ENCODE measurements at places on chromosomes 5 and 9. TPM values are rescaled to one million over a fixed set of nuclear protein-coding genes. Genes with fewer than 3 reads are reported as not detected.

Gene HEMGN
- 1.6 TPM for polyA plus RNA-seq

GRCh38 chr5:116449458-116449857 is 125.2 kb downstream of the SEMA6A start:
- peaks cover 20% of the 10 kb centered on the region for H3K36me3 ChIP-seq
- no peak overlapping the region for H3K4me3 ChIP-seq
- no peaks in the 10 kb centered on the region for H3K27me3 ChIP-seq
- DNase-seq, result no peak
- no peak overlapping the region for H3K27ac ChIP-seq
- peaks cover 5% of the 10 kb centered on the region for H3K4me1 ChIP-seq

Gene ARRDC3
- polyA plus RNA-seq, result 40.3 TPM

DNA sequence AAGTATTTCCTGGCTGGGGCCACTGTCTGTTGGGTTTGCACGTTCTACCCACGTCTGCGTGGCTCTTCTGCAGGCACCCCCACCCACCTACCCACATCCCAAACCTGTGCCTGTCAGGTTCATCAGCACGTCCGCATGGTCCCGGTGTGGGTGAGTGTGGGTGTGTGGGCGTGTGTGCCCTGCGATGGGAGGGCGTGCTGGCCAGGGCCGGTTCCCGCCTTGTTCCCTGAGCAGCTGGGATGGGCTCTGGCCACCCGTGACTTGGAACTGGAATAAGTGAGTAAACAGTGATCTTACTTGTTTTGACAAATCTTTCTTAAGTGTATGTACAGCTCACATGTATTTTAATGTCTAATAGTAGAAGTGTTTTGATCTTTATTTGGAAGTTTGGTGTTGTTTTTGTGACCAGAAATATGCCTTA is 20.4 kb downstream of the ERGIC1 start:
- DNase-seq, result no peak
- no peaks in the 10 kb centered on the region for H3K27me3 ChIP-seq
- no peak overlapping the region for H3K4me3 ChIP-seq
- peaks cover 27% of the 10 kb centered on the region for H3K4me1 ChIP-seq

DNA sequence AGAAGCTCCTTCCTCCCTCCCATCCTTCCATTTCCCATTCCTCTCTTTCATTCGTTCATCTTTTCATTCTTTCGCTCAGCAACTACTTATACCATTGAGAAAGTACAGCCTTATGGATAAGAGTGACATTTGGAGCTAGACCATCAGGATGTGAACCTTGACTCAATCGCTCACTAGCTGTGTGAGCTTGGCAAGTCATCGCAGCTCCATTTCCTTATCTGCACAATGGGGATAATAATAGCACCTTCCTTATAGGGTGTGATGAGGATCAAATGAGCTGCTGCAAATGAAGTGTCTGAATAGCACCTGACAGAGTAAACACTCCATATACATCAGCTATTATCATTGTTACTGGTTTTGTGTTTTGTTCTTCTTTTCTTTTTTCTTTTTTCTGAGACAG is 28.1 kb upstream of the SYNPO start:
- no peak overlapping the region for H3K4me3 ChIP-seq
- H3K27ac ChIP-seq, result no peak overlapping the region
- no peaks in the 10 kb centered on the region for H3K36me3 ChIP-seq
- peaks cover 42% of the 10 kb centered on the region for H3K4me1 ChIP-seq

DNA sequence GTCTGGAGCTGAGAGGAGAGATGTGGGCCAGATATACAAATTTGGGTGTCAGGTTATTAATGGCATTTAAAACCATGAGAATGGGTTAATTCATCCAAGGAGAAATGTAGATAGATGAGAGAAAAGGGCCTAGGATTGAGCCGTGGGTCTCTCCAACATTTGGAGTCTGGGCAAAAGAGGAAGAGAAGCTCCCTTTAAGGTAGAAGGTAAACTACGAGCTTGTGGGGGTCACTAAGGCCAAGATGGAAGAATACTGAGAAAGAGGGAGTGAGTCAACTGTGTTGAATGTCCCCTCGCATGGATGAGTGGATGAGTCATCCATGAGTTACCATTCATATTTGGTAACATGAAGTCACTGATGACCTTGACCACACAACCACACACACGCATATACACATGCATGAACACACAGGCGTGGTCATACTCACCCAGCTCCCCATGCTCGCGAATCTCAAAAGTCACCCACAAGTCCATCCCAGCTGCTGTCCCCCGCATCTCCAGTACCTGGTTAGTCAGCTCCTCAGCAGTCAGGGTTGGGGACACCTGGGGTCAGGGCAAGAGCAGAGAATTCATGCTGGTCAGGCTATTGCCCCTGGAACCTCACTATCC is 6.8 kb upstream of the FCHSD1 start:
- H3K27ac ChIP-seq, result no peak overlapping the region
- no peaks in the 10 kb centered on the region for H3K27me3 ChIP-seq
- DNase-seq, result no peak
- H3K4me1 ChIP-seq, result no peaks in the 10 kb centered on the region
- no peak overlapping the region for H3K4me3 ChIP-seq

Gene DMRT3
- 0.72 TPM for polyA plus RNA-seq

GRCh38 chr5:39185761-39186160 is 33.6 kb downstream of the FYB1 start:
- no peaks in the 10 kb centered on the region for H3K36me3 ChIP-seq
- H3K4me3 ChIP-seq, result no peak overlapping the region
- H3K4me1 ChIP-seq, result no peaks in the 10 kb centered on the region
- DNase-seq, result no peak
- no peak overlapping the region for H3K27ac ChIP-seq
- H3K27me3 ChIP-seq, result no peaks in the 10 kb centered on the region

All from spinal cord (tissue), 10 donors.